AG04449 (cell line): ENCODE measurements at places on chromosomes 4 and X.
A peak's percentile ranks its signal among the peaks of the same experiment; 100 is the strongest.

DNA sequence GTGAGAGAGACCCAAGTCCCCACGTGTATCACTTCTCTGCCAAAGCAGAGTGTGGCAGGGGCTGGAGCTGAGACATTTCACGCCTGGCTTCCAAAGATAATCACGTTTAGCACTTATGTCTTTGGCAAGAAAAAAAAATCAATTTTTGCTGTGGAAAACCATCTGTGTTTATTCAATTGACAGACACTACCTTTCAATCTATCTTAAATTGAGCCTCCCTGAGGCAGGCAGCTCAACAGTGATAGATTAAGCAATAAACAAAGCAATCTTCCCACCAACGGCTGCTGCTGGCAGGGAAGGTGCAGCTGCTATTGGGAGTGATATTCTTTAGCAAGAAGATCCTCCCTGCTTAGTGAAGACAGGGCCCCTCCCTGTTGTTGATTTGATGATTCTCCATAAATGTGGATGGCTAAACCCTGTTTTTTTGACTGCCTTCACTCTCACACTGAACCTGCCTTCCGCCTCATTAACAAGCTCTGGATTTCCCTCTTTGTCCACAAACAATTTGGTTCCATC, 11.6 kb upstream of the MAGEB17 start:
- DNase-seq: no peak

GRCh38 chr4:61428950-61429349, 228.8 kb downstream of the ADGRL3 start:
- no peak for DNase-seq

GRCh38 chr4:82594456-82594855, 32.7 kb upstream of the TMEM150C start:
- DNase-seq: peak; percentile 26

GRCh38 chrX:72238183-72238582, 644 bp downstream of the ERCC6L start:
- DNase-seq: no peak

- no peak for DNase-seq
Observed at GRCh38 chr4:112348488-112349158, 51.5 kb downstream of the ALPK1 start.
